ENCODE measurements at places on chromosomes 1 and 21. TPM values are rescaled to one million over a fixed set of nuclear protein-coding genes. Genes with fewer than 3 reads are reported as not detected.

DNA sequence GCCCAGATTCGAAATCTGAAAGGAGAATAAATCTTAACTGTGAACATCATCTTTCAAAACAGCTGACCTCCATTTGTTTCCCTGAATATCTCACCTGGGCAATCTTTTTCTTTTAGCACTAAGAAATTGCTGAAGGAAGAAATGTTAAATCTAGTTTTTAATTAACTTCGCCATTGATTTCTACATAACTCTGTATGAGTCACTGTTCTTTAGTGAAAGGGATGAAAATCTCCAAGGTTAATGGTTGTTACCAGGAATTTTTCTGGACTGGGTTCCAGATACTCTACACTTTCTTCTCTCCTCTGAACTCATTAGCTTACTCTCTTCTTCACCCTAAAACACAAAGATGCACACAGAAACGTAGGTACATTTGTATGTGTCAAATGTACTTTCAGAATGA is 235.7 kb downstream of the BACH1 start:
- no peaks in the 10 kb centered on the region for H3K36me3 ChIP-seq
- H3K4me1 ChIP-seq, result no peaks in the 10 kb centered on the region
- H3K27ac ChIP-seq, result no peak overlapping the region
- H3K4me3 ChIP-seq, result no peak overlapping the region
- no peaks in the 10 kb centered on the region for H3K27me3 ChIP-seq
- no peak for DNase-seq

DNA sequence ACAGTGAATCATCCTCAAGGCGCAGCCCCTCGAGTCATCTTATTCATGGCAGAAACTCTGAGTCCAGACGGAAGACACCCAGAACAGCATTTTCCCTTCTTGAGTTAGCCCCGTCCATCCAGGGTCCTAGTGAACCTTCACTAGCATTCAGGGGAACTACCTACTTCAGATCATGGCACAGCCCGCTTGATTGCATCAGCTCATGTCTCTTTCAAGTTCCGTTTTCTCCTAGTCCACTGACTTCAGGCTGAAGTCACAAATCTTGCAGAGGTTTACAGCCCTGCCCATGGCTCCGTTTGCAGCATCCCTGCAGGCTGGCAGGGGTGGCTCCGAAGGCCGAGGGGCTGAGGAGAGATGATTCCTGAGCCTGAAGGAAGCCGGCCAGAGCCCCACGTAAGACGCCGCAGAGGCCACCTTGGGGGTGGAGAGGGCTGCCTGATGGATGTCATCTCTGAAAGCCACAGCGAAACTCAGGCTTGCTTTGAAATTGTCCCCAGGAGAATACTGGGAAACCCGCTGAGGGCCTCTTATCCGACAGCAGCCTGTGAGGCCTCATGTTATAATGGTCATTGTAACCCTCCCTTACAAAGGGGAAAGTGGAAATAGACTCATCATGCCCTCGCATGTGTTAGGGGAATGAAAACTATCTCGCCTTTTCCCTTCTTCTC is 310.2 kb upstream of the AJAP1 start:
- no peaks in the 10 kb centered on the region for H3K36me3 ChIP-seq
- H3K27me3 ChIP-seq, result no peaks in the 10 kb centered on the region
- no peak overlapping the region for H3K4me3 ChIP-seq
- H3K27ac ChIP-seq, result no peak overlapping the region
- DNase-seq, result no peak

GRCh38 chr1:248818505-248819374 is 7.0 kb downstream of the SH3BP5L start:
- H3K27me3 ChIP-seq, result no peaks in the 10 kb centered on the region
- H3K4me3 ChIP-seq, result no peak overlapping the region
- H3K4me1 ChIP-seq, result peaks cover 72% of the 10 kb centered on the region
- peaks cover 81% of the 10 kb centered on the region for H3K36me3 ChIP-seq

DNA sequence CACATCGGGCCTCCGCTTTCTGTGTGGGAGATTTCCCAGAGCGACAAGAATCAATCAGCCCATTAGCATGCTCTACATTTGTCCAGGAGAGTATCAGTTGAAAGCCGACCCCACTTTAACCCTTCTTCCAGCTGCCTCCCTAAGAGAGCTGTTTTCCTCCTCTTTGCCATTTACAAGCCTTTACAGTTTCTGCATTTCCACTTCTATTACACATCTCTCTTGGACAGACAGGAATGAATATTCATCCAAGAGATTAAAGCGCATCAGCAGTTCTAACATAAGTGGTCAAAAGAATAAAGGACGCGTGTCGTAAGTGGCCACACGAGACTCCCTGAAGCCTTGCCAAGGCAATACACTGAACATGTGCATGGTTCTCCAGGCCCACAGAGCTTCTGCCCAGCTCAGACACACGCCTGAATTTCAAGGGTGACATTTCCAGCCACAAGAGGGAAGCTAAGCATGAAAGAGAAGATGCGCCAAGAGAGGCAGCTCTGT is 47.3 kb downstream of the FAM78B start:
- H3K4me1 ChIP-seq, result no peaks in the 10 kb centered on the region
- no peak overlapping the region for H3K27ac ChIP-seq
- H3K4me3 ChIP-seq, result no peak overlapping the region
- DNase-seq, result no peak

- no peak for DNase-seq
- H3K27ac ChIP-seq, result no peak overlapping the region
- H3K4me3 ChIP-seq, result no peak overlapping the region
These were observed 26.2 kb upstream of the PDC start for GRCh38 chr1:186487163-186487562.

DNA sequence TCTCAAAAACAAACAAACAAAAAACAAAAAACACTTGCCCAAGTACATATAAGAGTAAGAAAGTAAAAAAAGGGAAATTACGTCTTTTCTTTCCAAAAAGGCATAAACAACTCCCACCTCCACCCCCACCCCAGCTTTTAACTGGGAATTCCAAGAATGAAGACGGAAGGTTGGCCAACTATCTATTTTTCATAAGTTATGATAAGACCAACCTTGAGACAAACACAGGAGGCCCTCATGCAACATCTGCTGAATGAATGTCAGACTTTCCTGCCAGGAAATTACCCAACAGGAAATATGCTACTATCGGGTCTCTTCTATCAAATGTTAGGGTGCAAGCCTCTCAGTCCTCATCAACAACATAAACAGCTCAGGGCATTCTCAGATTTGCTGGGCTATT is 1.9 kb downstream of the BSDC1 start:
- peaks cover 54% of the 10 kb centered on the region for H3K4me1 ChIP-seq
- H3K27ac ChIP-seq, result no peak overlapping the region
- no peak for DNase-seq

DNA sequence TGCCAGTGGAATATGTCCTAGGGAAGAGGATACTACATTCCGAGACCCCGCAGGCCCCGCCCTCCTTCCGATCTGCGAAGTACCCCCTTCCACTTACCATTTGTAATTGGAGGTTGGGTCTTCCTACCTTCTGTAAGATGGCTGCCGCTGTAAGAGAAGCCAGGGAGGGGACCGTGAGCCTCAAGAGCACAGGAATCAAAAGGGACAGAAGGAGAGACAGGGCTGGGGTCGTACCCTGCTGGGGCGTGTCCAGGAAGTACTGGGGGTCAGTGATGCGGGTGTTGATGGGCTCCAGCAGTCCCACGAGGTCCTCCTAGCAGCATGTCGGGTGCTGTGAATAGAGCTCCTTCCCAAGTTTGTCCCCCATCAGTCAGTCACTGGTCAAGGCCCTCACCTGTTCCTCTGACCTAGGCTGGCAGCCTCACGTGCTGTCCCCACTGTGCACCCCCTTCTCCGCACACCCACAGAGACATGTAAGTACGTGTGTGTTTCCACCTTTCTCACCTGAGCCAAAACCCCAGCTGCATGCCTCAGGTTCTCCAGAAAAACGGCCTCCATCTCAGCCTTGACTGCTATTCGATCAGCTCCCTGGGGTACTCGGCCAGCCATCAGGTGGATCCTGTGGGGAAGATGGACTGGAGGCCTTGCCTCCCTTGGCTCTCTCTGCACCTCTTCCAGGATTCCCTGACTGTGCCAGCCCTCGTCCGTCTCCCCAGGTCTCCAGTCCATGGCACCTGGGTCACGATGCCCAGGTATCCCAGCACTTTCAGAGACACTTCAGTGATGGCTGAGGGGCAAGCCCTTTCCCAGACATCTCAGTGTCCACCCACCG is 1.8 kb downstream of the HYI start:
- peaks cover 56% of the 10 kb centered on the region for H3K36me3 ChIP-seq
- no peaks in the 10 kb centered on the region for H3K27me3 ChIP-seq
- H3K4me3 ChIP-seq, result no peak overlapping the region

DNA sequence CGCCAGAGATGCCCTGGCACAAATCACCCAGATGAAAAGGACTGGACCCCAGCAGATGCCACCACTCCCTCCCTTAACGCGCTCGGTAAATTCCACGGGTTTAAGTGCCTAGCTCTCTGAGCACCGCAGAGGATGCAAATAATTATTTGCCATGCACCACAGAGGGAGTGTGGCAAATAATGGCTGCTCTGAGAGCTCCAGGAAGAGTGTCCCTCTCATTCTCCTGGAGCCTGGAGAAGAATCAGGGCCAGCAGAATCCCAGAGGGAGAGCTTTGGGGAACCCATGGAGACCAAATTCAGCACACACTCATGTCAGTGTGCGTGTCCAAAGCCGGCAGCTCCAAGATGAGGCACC is 667 bp downstream of the HHIPL2 start:
- no peak for DNase-seq
- no peaks in the 10 kb centered on the region for H3K36me3 ChIP-seq
- H3K4me3 ChIP-seq, result no peak overlapping the region
- no peak overlapping the region for H3K27ac ChIP-seq

DNA sequence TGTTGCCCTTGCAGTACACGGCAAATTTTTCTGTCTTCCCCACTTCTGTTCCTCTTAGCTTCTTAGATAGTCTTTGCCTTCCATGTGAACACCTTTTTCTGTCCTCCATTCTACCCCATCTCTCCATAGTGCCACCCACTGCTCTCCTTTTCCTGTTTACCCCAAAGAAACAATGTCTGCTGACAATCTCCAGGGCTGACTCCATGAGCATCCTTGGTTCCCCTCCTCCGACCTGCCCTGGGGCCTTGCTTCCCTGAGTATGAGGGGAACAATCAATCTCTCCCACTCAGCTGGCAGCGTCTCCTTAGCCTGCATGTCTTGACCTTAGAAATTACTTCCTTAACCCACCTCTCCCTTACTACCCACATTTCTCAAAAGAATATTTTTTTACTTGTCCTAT is 12.3 kb upstream of the MYBPHL start:
- H3K27ac ChIP-seq, result no peak overlapping the region
- no peaks in the 10 kb centered on the region for H3K4me1 ChIP-seq
- H3K27me3 ChIP-seq, result no peaks in the 10 kb centered on the region

DNA sequence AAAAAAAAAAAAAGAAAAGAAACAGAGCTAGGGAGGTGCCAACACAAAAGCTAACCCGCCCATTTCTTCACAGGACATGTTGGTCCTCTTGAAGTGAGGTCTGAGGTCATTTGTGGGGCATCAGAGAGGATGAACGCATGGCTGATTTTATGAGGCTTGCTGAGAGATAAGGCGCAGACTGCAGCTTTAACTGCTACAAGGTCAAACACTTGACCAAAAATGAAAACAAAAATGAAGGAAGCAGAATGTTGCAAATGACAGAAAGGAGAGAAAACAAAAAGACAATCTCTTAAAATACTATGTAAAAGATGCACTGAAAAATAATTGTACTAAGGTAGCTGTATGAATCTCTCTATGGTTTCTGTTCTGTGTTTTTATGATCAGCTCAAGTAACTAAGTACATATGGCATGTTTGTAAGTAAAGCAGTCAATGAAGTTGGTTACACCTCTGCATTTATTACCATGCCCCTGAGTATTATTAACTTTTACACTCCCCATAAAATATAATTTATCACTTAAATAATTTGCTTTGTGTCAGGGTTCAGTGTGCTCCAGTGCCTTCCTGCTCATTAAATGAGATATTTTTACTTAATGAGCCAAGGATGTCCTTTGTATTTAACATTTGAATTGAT is 249.1 kb upstream of the NR5A2 start:
- no peaks in the 10 kb centered on the region for H3K27me3 ChIP-seq
- H3K36me3 ChIP-seq, result no peaks in the 10 kb centered on the region
- no peak for DNase-seq
- no peaks in the 10 kb centered on the region for H3K4me1 ChIP-seq

DNA sequence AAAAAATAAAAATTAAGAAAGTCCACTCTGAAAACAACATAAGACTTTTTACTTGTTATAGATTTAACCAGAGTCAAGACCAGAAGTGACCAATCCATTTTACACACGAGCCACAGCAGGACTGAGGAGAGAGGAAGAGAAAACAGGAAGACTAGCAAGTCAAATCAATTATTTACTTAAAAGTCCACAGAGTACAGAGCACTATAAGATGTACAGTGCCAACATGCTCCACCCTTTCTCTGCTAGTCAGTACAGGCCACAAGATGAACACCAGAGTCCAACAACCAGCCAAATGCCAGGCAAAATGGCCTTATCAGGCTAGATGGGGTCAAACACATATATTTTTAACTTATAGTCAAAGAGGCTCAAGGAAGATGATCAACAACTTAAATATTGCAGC is 19.5 kb downstream of the LUZP1 start:
- H3K36me3 ChIP-seq, result no peaks in the 10 kb centered on the region
- H3K4me3 ChIP-seq, result no peak overlapping the region
- H3K4me1 ChIP-seq, result peaks cover 31% of the 10 kb centered on the region
- no peak overlapping the region for H3K27ac ChIP-seq
- DNase-seq, result peak; percentile 39

DNA sequence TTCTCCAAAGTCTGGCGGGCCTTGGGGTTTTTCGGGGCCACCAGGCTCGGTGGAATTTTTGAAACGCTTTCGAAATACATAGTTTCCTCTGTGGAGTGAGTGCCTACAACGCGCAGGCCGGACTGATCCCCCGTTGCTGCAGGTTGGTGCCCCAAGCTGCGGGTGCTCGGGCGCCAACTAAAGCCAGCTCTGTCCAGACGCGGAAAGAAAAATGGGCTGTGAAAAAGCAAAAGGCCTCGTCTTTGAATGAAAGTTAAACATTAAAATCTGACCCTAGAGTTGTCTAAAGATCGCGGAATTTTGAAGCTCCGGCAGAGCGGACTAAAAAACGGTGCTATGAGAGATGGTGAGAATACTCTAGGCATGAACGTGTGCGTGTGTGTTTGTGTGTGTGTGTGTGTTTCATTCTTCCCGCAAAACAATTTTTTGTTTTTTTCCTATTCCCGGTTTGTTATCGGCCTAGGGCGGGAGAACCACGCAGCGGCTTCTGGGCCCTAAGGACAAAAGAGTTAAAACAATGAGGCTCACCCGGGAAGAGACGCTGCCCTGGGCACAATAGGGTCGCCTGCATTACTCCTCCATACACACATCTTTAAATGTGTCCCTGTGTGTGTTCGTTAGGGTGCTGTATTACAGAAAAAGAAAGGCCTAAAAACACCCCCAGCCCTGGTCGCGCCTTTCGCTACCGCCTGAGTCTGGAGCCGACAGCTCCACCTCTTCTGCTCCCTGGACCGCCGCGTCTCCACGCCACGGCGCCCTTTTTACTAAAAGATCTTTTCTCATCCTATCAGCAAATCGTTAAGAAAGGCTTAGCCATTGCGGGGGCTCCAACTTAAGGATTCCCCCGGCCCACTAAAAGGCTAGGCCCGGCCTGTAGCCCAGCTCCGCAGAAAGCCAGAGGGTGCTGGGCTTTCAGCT is 3.2 kb downstream of the TBX15 start:
- H3K4me1 ChIP-seq, result peaks cover 25% of the 10 kb centered on the region
- H3K4me3 ChIP-seq, result peak overlapping the region; percentile 21
- DNase-seq, result peak; percentile 16
- no peak overlapping the region for H3K27ac ChIP-seq

GRCh38 chr1:156097499-156098178 is 15.4 kb upstream of the MEX3A start:
- no peaks in the 10 kb centered on the region for H3K36me3 ChIP-seq
- no peak for DNase-seq

The ANXA9 gene
- total RNA-seq, result not detected

The RSPH1 gene
- 8.9 TPM for total RNA-seq

The KIF21B gene
- total RNA-seq, result 3.2 TPM

The MIA3 gene
- total RNA-seq, result 25.0 TPM

The PAQR7 gene
- total RNA-seq, result 1.8 TPM

The PYHIN1 gene
- total RNA-seq, result 2.3 TPM

All from stomach (tissue), 19 donors.